Adrenal gland (tissue), 19 donors: ENCODE measurements at places on chromosomes 4 and X. TPM values are rescaled to one million over a fixed set of nuclear protein-coding genes. Genes with fewer than 3 reads are reported as not detected.

DNA sequence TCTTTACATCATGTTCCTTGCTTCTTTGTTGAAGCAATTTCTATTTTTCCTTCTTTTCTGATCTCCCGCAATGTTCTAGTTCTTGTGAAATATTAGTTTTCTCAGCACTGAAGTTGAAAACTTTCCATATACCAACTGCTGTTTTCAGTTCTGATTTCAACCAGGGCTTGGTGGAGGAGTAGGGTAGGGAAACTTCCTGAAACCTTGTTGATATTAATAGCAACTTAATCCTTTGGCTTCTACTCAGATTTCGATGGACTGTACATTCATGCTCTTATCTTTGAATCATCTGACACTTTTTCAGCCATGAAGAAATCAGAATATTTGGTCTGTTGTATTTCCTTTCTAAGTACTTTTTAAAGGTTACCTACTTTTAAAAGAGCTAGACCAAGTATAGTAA is 315.8 kb downstream of the RPA4 start:
- DNase-seq = no peak

- DNase-seq = no peak
These were observed 119.3 kb downstream of the ZNF827 start for GRCh38 chr4:145819101-145819852.

- no peak for DNase-seq
These were observed 268.7 kb downstream of the NR3C2 start for GRCh38 chr4:148173397-148174017.

DNA sequence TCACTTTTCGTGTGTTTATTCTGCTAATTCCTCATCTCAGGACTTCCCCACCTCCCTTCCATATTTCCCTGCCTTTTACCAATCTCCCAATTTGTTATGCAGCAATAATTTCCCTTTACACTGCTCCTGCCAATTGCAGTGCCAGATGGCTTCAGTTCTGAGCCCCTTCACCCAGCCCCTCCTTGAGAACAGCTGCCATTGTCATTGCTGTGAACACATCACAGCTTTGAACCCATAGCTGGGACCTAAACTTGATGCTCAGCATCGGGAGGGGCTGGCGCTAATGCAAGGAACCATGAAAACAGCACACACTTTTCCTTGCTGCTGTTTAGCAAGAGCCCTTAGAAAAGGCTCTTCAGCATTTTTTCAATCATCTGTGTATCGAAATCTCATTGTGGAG is 104.9 kb downstream of the ALPK1 start:
- DNase-seq = no peak

The SPANXA2 gene
- not detected for total RNA-seq

DNA sequence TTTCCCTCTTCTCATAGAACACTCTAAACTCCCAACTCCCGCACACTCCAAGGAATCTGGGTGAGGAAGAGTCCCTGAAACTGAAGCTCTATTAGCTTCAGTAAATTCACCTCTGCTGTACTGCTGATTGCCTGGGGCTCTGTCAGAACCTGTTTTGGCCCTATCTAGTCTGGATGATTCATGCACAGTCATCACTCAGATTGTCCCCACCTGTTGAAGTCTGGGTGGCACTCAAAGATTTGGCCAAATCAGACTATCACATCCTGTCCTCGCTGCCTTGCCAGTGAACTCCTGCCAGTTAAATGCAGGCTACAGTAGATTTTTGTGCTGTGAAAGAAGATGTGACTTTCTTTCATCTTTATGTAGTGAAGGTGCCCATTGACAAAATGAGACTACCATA is 63.5 kb upstream of the EMCN start:
- DNase-seq = no peak

The GPR119 gene
- total RNA-seq = not detected

- no peak for DNase-seq
These were observed 90.8 kb downstream of the NAA11 start for GRCh38 chr4:79235095-79235494.

The STBD1 gene
- 1.9 TPM for total RNA-seq

DNA sequence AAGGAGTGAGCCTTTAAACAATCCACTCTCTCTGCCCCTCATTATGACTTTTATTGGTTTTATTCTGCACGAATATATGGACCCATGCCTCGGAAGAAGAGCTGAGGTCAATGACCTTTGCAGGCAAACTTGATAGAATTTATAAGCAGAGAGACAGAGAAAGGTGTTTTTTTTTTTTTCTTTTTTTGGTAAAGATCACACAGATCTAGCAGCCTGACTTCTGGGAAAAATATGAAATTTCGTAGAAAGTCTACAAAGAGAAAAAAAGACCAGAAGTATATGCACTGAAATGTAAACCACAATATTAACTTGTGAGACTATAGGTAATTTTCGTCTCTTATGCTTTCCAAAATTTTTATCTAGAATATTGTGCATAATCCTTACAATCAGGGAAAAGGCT is 61.6 kb downstream of the LEF1 start:
- DNase-seq = no peak

- DNase-seq = no peak
These were observed 14.8 kb upstream of the MAEA start for GRCh38 chr4:1274871-1275270.

DNA sequence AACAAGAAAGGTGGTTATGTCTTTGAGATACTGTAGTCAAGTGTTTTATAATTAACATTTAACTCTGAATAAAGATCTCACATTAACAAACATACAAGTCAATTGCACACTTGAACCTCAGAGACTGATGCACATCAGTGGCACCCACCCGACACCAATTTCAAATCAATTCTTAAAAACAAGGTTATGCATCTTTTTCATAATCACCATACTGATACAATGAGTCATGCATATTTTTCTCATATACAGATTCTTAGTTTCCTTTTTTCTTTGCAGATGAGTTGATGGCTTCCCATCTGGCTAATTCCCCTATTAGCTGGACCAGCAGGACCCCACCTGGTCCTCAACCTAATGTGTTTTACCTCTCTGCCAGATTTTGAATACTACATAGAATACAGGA is 136.2 kb upstream of the RPL34 start:
- DNase-seq = no peak

The P2RY4 gene
- total RNA-seq = 0.14 TPM

DNA sequence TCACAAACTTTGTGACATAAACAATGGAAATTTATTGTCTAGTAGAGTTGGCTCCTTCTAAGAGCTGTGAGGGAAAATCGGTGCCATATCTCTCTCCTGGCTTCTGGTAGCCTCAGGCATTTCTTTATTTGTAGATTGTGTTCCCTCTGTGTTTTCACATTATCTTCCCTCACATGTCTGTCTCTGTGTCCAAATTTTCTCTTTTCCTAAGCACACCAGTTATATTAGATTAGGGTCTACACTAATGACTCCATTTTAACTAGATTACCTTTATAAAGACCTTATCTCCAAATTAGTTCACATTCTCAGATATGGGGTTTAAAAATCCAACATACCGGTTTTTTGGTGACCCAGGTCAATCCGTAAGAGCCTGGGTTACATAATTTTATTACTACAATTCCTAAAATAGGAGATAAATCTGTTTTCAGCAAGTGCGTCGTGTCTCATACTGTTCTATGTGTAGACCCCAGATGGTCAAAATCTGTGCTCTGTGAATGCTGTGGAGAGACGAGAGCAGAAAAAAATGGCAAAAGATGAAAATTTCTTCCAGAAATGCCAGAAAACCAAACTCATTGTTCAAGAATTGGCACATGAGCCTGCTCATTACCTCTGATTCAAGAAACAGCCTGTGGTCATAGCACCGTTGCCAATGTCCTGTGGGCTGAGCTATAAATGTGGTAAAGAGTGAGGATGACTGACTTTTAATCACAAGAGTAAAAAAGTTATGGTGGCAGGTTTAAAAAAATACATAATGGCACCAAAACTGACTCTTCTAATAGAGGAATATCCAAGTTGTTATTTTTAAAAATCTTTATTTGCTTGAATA is 574.7 kb downstream of the PCDH7 start:
- no peak for DNase-seq

DNA sequence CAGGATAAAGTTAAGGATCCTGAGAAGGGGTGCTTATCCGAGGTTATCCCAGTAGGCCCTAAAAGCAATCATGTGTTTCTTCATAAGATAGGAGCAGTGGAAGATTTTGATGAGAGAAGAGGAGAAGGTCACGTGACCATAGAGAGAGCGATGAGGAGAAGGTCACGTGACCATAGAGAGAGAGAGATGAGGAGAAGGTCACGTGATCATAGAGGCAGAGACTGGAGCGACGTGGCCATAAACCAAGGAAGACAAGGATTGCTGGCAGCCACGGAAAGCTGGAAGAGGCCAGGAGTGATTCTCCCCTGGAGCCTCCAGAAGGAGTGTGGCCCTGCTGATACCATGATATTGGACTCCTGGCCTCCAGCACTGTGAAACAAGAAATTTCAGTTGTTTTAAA is 38.4 kb upstream of the ZNF518B start:
- DNase-seq = no peak

- DNase-seq = no peak
These were observed 16.7 kb upstream of the SOD3 start for GRCh38 chr4:24778464-24779225.

DNA sequence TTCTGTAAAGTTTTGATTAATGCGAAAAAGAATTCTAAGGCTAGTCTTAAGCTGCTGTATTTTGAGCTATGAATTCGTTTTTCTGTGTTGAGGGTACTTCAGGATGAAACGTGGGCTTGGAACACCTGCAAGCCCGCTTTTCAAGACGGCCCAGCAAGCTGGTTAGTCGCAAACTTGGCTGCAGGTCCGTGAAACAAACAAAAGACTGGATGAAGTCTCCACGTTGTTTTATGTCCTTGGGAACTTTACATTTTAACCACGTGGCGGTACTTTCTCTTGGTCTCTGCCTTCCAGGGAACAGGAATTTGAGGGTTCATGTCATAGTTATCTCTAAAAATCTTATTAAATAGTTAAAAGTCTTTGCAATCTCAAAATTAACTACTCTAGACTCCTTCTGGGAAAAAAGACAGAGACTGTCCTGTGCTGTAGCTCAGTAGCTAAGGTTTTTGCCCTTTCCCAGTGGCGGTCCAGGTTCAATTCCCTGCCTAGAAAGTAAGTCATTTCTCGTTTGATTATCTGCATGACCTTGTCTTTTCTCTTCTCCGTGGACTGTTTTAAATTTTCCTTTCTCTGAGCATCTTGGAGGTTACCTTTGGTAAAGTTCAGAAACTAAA is 21.0 kb downstream of the TENM3 start:
- DNase-seq = no peak

DNA sequence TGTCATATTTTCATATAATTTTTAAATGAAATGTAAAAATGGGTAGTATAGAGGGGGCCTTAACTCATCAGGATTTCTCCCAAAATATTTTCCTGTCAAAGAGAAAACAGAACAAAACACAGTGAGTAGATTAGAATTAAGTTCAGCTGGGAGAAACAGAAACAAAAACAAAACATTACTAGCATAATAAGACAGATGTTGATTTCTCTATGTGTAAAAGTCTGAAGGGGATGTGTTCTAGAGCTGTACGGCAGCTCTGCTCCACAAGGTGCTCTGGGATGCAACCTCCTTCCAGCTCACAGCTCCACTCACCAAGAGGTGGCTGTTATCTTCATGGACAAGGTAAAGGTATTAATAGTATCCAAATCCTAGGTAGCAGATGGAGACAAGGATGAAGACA is 72.8 kb downstream of the ARHGEF38 start:
- no peak for DNase-seq

The TMEM150C gene
- 92.1 TPM for total RNA-seq

GRCh38 chr4:38023347-38024205 is 63.4 kb downstream of the PTTG2 start:
- no peak for DNase-seq

The UGT2B15 gene
- total RNA-seq = not detected

DNA sequence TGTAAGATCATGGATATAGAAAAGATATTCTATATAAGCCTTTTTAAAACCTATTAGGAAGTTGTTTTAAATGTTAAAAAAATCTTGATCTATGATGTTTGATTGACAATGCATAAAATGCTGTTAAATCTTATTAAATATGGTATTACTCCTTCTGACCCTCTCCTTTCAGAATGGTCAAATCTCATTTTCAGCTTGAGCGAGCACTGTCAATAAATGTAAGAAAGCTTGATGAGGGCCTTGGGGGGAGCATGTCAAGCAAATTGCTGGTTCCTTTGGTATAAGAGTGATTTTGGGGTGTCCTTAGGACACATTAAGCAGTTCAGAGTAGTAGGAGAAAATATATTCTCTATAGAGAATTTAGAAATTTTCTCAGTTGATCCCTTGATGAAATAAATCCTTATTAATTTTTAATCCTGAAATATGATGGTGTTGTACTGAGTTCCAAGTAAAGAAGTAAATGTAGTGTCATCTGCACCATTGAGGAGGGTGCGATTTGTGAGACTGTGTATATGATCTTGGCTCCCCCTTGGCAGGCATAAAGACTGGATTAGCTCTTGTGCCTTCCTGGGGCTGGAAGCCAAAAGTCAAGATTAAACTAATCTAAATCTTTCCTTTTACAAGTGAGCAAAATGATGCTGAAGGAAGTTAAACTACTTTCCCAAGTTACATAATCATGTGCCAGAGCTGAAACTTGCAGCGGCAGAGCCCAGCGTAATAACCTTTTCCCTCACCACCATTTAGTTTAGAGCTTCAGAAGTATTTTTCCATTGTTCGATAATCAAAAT is 82.6 kb upstream of the ANK2 start:
- no peak for DNase-seq

The PDE6B gene
- 26.6 TPM for total RNA-seq

GRCh38 chr4:101081695-101082369 is 265.5 kb downstream of the PPP3CA start:
- DNase-seq = no peak

- no peak for DNase-seq
These were observed 37.0 kb upstream of the AREG start for GRCh38 chr4:74407891-74408290.

The GAB1 gene
- total RNA-seq = 21.4 TPM

The EDNRA gene
- total RNA-seq = 5.7 TPM

The PABPC5 gene
- total RNA-seq = 13.6 TPM

The PRDM5 gene
- 17.4 TPM for total RNA-seq

GRCh38 chr4:84948056-84948455 is 18.4 kb downstream of the WDFY3 start:
- DNase-seq = no peak

The ETDB gene
- not detected for total RNA-seq

GRCh38 chrX:23826653-23827052 is 43.7 kb downstream of the SAT1 start:
- no peak for DNase-seq

The MAGEC3 gene
- total RNA-seq = not detected

The NUDT9 gene
- 62.1 TPM for total RNA-seq

- DNase-seq = no peak
These were observed 1.2 kb downstream of the CHIC2 start for GRCh38 chr4:54063229-54063628.

The GPC4 gene
- 14.7 TPM for total RNA-seq

- DNase-seq = no peak
These were observed 82.7 kb downstream of the PARM1 start for GRCh38 chr4:75015627-75016026.

DNA sequence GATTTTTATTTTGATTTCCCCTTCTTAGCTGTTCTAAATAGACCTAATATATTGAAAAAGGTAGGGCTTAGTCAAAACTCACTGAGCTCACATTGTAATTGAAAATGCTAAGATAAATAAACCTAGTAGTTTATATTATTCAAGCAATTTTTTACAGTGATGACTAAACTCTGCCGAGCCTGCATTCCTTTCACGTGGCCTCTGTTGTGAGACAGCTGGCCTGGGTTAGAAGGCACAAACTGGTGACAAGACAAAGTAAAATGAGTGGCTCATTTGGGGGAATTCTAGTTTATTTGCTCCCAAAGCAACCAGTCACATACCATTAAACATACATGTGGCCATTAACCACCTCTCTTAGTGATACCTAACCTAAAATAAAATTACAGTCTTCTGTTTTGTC is 169.4 kb upstream of the TEX13C start:
- no peak for DNase-seq
